CD4-positive, CD25-positive, alpha-beta regulatory T cell (primary cell): ENCODE measurements at places on chromosomes 6 and 20.

- no peaks in the 10 kb centered on the region for H3K4me1 ChIP-seq
- H3K4me3 ChIP-seq: no peak overlapping the region
- no peaks in the 10 kb centered on the region for H3K27me3 ChIP-seq
- DNase-seq: no peak
These were observed 5.5 kb upstream of the FAM83C start for GRCh38 chr20:35297740-35298139.

DNA sequence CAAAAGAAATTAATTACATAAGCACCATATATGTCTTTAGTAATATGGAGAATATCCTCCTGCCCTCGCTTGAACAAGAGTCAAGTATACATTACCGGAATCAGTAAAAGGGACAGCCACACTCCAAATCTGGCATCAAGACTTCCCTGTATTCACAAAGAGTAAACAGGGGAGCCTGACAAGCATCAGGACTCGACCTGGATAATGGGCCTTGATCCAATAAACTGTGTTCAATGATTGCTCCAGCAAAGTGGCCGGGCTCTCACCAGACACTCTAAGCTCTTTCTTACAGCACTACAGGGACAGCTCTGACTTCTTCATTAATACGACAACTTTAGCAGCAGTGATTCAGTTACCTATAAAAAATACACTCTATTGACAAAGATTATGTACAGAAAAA is 307.9 kb upstream of the POU3F2 start:
- H3K4me1 ChIP-seq: no peaks in the 10 kb centered on the region
- DNase-seq: no peak
- H3K4me3 ChIP-seq: no peak overlapping the region

GRCh38 chr6:132392792-132393191 is 8.5 kb downstream of the MOXD1 start:
- no peaks in the 10 kb centered on the region for H3K4me1 ChIP-seq
- H3K27me3 ChIP-seq: peaks cover 8% of the 10 kb centered on the region
- no peak for DNase-seq
- no peak overlapping the region for H3K4me3 ChIP-seq
- H3K27ac ChIP-seq: no peak overlapping the region
- no peaks in the 10 kb centered on the region for H3K36me3 ChIP-seq

- no peaks in the 10 kb centered on the region for H3K36me3 ChIP-seq
- no peak overlapping the region for H3K27ac ChIP-seq
- H3K27me3 ChIP-seq: peaks cover 18% of the 10 kb centered on the region
- H3K4me1 ChIP-seq: no peaks in the 10 kb centered on the region
- H3K4me3 ChIP-seq: no peak overlapping the region
These were observed 7.7 kb upstream of the CLIC5 start for GRCh38 chr6:46023216-46023915.
